Activated T-helper 1 cell treated with Interleukin-2 at 50 U/mL for 16 hours (primary cell): ENCODE measurements at places on chromosomes 4 and X.

DNA sequence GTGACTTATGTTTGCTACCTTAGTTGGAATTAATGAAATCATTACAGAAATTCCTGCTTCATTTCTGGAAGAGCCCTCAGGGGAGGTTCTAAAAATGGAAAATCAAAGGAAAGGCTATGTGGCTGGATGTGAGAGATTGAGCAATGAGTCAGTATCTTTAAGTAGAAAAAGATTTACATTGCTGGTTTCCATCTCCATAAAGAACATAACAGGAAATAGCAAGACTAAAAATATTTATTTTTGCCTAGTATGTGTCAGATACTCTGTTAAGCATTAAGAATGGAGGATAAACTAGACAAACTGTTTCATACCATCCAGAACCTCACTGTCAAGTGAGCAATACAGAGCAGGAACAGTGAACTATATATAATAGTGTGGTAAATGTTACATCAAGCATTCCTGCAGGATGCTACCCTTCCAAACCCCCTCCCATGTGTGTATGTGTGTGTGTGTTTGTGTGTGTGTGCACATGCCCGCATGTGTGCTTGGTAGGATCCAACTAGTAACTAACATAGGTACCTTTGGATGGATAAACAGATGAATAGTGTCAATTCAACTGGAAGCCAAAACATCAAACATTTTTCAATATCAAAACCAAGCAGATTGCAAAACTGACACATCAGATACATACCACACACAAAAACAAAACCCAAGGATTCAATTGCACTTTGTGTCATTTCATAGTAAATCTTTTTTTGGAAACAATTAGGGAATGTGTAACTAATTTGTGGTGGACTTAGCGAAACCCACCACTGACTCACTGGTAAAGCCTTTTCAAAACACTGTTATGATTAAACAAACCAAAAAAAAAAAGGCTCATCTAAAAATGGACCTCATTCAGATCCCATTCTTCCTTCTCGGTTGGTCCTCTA is 223.4 kb downstream of the SHROOM3 start:
- no peak for DNase-seq

GRCh38 chr4:80011636-80012236 is 61.3 kb downstream of the ANTXR2 start:
- no peak for DNase-seq

- DNase-seq, result no peak
Observed at GRCh38 chr4:8709729-8710360, 117.3 kb downstream of the CPZ start.

DNA sequence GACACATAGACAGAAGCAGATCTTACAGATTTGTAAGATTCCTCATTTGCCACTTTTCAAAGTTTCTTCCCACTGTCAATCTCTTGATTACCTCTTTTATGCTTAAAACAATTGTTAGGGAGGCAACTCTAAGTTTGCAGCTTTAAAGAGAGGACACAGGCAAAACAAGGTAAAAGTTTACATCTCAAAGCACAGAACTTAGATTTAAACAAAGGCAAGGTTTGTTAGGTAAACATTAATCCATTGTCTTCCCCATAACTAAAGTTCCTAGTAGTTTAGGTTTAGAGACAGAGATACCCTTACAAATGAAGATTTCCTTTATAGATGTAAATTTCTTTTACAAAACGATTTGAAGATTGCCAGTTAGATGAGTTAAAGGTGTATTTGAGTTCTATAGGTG is 176.9 kb downstream of the AASDH start:
- no peak for DNase-seq

- no peak for DNase-seq
Observed at GRCh38 chrX:73563738-73564068, 706 bp downstream of the CHIC1 start.

DNA sequence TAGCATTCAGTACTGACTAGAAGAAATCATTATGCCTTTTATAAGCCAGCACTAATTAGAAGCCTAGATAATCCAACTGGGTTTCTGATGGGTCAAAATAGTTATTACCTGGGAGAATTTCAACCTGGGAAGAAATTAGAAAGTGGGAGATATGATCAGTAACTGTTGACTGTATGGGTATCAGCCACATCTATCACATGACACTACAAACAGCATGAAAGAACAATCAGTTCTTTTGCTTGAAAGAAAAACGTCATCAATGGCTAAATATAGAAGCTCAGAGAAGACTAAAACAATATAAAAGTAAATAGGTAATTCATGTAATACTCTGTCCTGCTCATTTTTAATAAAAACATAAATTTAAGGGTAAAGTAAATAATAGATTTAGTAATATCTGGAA is 145.1 kb downstream of the CAMK2D start:
- no peak for DNase-seq

GRCh38 chr4:135365065-135365464 is 1163.5 kb upstream of the PABPC4L start:
- DNase-seq, result no peak

DNA sequence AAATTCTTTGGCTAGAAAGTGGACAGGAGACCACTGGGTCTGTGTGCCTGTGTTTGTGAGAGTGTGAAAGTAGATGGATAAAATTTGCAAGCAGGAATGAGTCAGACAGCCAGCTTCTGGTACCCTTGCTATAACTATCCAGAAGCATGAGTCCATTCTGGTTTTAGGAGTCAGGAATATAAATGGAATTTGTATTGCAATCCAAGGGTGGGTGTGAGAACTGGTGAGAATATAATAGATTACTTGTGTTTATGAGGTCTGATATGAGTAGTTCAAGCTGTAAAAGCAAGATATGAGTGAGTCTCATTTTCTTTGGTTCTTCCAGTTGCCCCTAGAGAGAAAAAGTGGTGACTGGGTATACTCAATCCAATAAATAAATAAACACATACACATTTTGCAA is 212.7 kb upstream of the TAPT1 start:
- no peak for DNase-seq

GRCh38 chr4:122842984-122843531 is 16.4 kb downstream of the FGF2 start:
- no peak for DNase-seq

DNA sequence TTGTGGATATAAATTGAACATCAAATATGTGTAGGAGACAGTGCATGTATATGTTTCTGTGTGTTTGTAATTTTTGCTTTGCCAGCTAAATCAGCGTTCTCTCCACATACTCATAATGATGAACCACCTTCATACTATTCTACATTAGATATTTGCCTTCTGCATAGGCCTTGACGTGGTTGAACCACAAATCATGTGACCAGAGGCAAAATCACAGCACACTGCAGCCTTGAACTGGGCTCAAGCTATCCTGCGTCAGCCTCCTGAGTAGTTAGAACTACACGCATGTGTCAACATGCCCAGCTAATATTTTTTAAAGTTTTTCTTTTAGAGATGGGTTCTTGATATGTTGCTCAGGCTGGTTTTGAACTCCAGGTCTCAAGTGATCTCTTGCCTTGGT is 9.5 kb downstream of the UBQLN2 start:
- DNase-seq, result no peak

DNA sequence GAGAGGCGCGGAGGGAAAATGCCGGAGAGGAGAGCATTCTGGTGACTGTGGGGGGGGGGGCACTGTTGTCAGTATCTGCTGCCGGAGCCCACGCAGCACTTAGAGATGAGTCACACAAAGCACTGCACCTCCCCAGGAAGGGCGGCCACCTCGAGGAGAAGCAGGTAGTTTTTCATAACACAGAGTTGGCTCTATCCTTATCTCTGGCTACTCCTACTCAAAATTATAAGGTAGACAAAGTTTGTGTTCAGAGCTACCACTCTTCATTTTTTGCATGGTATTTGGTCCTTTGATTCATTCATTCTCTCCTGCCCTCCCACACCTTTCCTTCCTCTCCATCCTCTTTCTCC is 76.2 kb upstream of the SCOC start:
- DNase-seq, result no peak

DNA sequence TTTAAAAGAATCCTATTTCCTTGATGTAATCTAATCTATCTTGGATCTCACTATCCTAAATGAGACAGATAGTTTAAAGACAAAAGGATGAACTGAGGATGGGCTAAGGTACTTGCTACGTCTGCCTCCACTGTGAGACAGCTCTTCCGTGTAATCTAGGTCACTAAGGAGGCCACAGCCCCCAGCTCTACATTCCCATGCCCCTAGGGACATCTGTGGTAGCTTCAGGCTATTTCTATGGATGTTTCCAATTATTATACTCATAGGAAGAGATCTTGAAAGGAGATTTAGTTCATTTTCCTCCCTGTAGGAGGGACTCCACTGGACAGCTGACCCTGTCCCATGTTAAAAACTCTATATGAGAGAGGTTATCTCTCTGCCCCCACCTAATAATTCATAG is 140.8 kb upstream of the TRPC5 start:
- no peak for DNase-seq

GRCh38 chr4:64940698-64941097 is 531.4 kb upstream of the TECRL start:
- no peak for DNase-seq

DNA sequence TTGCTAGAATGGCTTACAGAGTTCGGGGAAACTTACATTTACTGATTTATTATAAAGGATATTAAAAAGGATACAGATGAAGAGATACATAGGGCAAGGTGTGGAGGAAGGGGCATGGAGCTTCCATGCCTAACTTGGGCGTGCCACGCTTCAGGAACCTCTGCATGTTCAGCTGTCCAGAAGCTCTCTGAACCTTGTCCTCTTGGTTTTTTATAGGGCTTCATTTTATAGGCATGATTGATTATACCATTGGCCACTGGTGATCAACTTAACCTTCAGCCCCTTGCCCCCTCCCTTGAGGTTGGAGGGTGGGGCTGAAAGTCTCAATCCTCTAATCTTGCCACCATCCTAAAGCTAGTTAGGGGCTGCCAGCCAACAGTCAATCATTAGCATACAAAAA is 10.7 kb downstream of the SMAD1 start:
- DNase-seq, result no peak

DNA sequence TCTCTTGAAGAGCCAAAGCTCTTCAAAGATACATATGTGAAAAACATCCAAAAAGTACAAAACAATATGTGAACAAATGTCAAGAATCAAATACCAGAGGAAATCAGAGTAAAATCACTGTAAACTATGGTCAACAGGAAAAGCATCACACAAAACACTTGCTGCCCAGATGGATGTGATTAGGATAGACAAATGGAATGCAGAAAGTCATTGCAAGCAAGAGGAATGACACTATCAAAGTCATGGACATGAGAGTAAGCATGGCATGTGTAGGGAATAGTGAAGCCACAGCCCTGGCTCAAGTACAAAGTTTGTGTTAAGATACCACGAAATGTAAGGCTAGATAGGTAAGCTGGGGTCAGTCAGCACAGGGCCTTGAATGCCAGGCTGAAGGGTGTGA is 37.7 kb downstream of the CLDN2 start:
- DNase-seq, result no peak

DNA sequence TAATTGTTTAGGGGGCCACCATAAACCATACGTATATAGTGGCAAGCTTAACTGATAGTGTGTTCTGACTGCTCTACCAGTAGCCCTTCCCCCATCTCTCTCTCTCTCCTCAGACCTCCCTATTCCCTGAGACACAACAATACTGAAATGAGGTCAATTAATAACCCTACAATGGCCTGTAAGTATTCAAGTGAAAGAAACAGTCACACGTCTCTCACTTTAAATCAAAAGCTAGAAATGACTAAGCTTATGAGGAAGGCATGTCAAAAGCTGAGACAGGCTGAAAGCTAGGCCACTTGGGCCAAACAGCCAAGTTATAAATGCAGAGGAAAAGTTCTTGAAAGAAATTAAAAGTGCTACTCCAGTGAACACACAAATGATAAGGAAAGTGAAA is 78.0 kb downstream of the PRDM5 start:
- DNase-seq, result no peak

DNA sequence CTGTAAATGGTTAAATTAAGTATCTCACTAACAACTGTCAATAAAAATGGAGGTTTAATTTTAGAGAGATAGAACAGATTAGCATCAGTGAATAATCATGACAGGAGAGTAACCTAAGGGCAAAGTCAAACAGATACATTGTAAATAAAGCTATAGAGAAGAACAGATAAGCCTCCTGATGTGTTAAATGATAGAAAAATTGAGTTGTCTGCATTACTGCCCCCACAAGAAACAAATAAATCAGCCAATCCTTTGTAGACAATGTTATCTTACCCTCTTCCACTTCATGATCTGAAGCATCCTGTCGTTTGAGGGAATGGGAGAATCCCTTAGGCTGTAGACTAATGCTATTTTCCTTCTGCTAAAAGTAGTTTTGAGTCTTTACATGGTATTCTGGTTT is 147.8 kb downstream of the PCDH18 start:
- DNase-seq, result no peak

DNA sequence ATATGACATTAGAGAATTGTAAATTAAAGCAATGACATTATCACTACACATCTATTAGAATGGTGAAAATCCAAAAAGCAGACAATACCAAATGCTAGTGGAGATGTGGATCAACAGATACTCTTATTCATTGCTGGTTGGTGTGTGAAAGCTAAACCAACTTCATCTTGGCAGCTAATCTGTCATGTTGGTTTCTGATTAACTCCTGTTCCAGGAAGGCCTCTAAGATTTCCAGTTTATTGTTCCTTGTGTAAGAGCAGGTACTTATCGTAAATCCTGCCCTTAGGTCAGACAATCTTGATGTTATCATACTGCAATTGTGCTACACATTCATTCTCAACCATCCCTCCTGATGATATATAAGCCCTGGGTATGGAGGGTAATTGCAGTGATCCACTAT is 809.0 kb upstream of the DIAPH2 start:
- DNase-seq, result no peak

GRCh38 chr4:1532549-1533395 is 126.5 kb upstream of the NKX1-1 start:
- DNase-seq, result no peak

DNA sequence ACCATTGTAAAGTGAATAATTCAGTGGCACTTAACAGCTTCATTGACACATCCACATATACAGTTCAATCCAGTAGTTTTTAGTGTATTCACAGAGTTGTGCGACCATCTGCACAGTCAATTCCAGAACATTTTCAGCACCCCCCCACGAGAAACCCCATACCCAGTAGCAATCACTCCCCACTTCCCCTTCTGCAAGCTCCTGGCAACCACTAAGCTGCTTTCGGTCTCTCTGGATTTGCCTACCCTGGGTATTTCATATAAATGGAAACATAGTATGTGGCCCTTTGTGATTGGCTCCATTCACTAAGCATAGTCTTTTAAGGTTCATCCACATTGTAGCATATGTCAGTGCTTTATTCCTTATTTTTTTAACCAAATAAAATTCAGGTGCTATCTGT is 10.0 kb downstream of the MSL3 start:
- no peak for DNase-seq

GRCh38 chrX:43703211-43703791 is 47.2 kb downstream of the MAOA start:
- no peak for DNase-seq

DNA sequence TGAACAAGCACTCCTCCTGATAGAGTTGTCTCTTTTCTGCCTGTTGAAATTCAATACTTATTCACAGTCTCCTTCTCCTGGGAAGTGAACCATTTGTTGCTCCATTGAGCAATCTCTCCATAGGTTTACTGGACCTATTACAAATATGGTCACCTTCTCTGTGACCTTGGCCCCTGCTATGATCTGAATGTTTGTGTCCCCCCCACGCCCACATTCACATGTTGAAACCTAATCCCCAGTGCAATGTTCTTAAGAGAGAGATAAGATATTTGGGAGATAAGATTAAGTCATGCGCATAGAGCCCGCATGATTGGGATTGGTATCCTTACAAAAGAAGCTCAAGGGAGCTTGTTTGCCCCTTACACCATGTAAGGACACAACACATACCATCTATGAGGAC is 54.1 kb upstream of the GABRE start:
- DNase-seq, result no peak
